ENCODE measurements at places on chromosomes 16 and 17. TPM values are rescaled to one million over a fixed set of nuclear protein-coding genes. Genes with fewer than 3 reads are reported as not detected.
A peak's percentile ranks its signal among the peaks of the same experiment; 100 is the strongest.

GRCh38 chr16:70483426-70483825, 29.0 kb downstream of the FCSK start:
- H3K27me3 ChIP-seq: no peaks in the 10 kb centered on the region
- no peak overlapping the region for H3K4me3 ChIP-seq
- peaks cover 8% of the 10 kb centered on the region for H3K4me1 ChIP-seq
- no peak for DNase-seq
- H3K27ac ChIP-seq: no peak overlapping the region
- H3K36me3 ChIP-seq: no peaks in the 10 kb centered on the region

DNA sequence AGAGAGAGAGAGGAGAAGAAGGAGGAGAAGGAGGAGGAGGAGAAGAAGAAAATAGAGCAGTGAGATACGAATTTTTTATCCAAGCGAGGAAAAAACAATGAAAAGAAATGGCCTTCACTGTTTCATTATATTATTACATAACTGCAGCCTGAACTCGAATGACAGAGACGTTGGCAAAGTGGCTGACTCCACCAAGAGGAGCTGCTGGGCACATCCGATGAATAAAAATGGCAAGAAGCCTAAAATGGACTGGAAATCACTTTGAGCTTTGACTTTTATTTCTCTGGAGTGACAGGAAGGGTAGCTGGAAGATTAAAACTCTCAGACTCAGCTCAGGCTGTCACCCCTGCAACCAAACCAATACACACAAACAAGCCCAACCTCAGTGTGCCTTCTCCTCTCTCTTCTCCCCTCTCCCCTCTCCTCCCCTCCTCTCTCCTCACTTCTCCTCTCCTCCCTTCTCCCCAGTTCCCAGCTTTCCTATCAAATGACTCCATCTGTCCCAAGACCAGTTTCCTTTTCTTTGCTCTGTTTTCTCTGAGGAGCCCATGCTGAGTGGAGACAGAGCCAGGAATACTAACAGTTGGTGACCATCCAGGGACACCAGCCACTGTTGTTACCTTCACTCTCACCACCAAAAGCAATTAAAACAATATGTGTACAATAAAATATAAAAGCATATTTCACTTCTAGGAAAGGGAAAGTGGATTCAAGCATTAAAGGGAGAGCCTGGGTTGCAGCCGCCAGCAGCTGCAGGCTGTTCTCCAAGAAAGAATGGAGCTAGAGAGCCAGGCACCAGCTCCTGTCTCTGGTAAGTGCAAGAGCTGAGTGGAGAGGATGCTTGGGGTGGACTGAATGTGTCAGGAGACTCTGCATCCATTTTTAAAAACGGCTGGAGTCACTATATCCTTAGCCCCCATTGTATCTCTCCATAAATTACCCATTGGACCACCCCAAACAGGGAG, 51.2 kb downstream of the SOX9 start:
- H3K27ac ChIP-seq: no peak overlapping the region
- H3K27me3 ChIP-seq: peaks cover 5% of the 10 kb centered on the region
- H3K36me3 ChIP-seq: no peaks in the 10 kb centered on the region
- H3K4me1 ChIP-seq: no peaks in the 10 kb centered on the region
- no peak for DNase-seq

- no peak for DNase-seq
- no peaks in the 10 kb centered on the region for H3K4me1 ChIP-seq
- no peak overlapping the region for H3K4me3 ChIP-seq
Observed at GRCh38 chr16:25699069-25699468, 7.3 kb downstream of the HS3ST4 start.

Gene CRISPLD2
- 86.6 TPM for total RNA-seq

DNA sequence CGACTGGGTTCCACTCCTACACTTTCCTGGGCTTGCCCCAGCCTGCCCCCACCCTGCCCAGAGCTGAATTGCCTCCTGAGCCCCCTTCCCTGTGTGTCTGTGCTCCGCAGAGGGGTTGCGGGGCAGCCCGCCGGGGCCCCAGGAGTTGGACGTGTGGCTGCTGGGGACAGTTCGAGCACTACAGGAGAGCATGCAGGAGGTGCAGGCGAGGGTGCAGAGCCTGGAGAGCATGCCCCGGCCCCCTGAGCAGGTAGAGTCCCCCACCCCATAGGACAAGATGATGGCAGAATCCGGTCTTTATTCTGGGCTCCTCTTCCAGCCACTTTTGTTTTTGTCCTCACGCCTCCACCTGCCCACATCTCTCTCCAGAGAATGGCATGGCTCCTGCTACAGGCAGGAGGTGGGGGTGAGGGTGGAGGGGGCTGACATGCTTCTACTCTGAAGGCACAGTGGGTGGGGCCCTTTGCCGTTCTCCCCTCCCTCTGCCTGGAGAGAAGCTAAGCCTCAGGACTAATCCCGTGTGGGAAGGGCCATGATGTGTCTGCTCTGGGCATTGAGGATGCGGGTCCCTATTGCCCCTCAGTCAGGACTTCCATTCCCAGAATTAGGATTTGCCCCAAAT, 3.5 kb downstream of the ACBD4 start:
- no peaks in the 10 kb centered on the region for H3K27me3 ChIP-seq
- no peak for DNase-seq
- no peak overlapping the region for H3K4me3 ChIP-seq
- H3K36me3 ChIP-seq: no peaks in the 10 kb centered on the region
- H3K27ac ChIP-seq: no peak overlapping the region

DNA sequence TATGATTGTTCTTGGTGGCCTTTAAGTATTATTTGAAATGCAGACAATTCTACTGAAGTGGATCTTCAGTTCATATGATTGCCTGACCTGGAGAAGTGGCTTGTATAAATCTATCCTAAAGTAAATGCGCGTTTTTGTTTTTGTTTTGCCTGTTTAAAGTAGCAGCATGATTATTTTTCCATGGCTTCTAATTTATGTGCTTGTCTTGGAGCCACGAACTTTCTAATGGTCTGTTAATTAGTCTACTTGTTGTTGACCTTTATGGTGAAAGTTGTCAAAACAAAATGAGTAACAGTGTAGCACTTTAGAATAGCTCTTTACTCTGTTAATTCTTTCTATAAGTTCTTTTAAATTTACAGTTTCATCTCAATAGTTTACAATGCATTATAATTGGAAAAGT, 1.7 kb downstream of the PRKAR1A start:
- no peaks in the 10 kb centered on the region for H3K27me3 ChIP-seq
- no peak for DNase-seq
- H3K4me3 ChIP-seq: peak overlapping the region; percentile 65
- peak overlapping the region; percentile 99 for H3K27ac ChIP-seq

GRCh38 chr17:81939881-81940385, 2.8 kb upstream of the PYCR1 start:
- no peak for DNase-seq
- H3K4me1 ChIP-seq: no peaks in the 10 kb centered on the region
- no peak overlapping the region for H3K27ac ChIP-seq
- H3K4me3 ChIP-seq: no peak overlapping the region
- no peaks in the 10 kb centered on the region for H3K27me3 ChIP-seq

DNA sequence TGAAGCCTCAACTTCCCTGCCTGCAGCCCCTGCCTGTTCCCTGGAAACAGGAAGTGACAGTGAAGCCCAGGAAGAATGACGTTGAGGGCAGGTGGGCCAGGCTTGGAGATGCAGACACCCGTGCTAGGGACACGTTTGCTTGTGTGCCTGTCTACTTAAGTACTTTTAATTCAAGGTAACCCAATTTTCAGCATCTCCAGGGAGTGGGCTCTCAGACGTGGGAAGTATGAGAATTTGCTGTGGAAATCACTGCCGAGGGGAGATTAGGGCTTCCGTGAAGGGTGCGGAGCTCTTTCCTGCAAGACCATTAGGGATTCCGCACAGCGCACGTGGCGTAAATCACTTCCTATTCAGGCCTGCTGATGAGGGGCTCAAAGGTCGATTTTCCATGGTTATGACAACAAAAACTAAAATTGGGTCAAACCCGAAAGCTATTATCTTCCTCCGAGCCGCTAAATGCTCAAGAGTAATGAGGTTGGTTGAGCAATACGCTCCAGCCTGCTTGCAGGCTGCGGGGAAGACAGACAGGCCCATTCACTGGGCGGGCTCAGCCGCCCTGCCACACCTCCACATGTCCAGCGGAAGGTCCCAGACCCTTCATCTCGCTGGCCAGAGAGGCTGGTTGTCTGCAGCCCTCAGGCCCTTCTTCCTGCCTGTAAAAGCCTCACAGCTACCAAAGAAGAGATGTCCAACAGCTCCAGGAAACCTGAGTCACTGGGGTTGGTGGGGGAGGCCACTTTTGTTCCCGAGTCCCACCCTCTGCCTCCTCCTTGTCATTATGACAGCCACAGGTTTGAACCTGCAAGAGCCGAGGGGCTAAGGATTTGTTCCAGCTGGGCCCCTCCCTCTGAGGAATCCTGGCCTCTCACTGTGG, 109.9 kb downstream of the RBFOX3 start:
- no peak overlapping the region for H3K27ac ChIP-seq
- H3K4me3 ChIP-seq: no peak overlapping the region
- no peaks in the 10 kb centered on the region for H3K27me3 ChIP-seq
- H3K4me1 ChIP-seq: no peaks in the 10 kb centered on the region

Gene GNGT2
- total RNA-seq: 4.8 TPM

- no peaks in the 10 kb centered on the region for H3K36me3 ChIP-seq
- no peak for DNase-seq
- no peaks in the 10 kb centered on the region for H3K4me1 ChIP-seq
Observed at GRCh38 chr16:84033251-84034195, 9.1 kb downstream of the SLC38A8 start.

DNA sequence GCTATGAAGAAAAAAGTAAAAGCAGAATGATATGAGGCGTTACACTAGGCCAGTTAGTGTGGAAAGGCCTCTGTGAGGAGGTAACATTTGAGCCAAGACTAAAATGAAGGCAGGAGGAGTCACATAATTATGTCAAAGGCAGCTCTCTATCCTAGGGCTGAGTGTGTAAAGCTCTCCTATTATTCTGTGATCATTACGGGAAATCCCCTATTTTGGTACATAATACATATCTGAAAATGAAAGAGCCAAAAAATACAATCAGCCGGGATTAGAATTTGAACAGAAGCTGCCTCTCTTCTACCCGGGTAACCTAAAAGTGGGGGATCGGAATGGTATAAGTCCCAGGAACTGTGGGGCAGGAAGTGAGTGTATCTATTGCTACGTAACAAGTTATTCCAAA, 27.1 kb downstream of the HEATR3 start:
- peak overlapping the region; percentile 57 for H3K27ac ChIP-seq
- no peaks in the 10 kb centered on the region for H3K4me1 ChIP-seq
- H3K36me3 ChIP-seq: peaks cover 55% of the 10 kb centered on the region
- no peaks in the 10 kb centered on the region for H3K27me3 ChIP-seq

DNA sequence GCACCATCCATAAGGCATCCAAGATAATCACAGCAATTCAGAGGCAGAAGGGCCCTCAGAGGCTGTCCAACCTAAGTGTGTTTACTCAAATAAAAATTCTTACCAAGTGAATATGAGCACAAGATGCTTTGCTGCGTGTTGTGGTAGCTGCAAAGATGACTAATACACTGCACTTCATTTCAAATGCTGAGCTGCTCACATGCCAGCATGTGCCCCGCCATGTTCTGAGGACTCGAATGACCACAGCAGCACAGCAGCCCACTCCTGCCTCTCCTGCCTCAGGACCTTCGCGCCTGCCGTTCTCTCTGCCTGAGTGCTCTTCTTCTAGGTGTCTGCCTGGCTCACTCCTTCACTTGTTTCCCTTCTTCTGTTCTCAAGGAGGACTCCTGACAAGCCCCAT, 19.0 kb downstream of the PIK3R5 start:
- no peaks in the 10 kb centered on the region for H3K36me3 ChIP-seq
- H3K27ac ChIP-seq: no peak overlapping the region
- no peak overlapping the region for H3K4me3 ChIP-seq
- DNase-seq: no peak
- H3K27me3 ChIP-seq: peaks cover 7% of the 10 kb centered on the region

DNA sequence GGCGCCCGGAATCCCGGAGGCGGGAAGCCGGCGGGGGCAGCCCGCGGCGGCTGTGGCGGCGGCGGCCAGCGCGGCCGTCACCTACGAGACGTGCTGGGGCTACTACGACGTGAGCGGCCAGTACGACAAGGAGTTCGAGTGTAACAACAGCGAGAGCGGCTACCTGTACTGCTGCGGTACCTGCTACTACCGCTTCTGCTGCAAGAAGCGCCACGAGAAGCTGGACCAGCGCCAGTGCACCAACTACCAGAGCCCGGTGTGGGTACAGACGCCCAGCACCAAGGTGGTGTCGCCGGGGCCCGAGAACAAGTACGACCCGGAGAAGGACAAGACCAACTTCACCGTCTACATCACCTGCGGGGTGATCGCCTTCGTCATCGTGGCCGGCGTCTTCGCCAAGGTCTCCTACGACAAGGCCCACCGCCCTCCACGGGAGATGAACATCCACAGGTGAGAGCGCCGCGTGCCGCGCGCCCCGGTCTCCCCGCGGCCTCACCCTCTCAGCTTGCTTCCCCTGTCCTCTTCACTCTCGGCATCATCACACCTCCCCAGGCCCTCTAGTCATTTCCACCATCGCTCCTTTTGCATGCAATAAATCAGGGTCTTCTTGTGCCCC, 706 bp downstream of the SHISA6 start:
- no peaks in the 10 kb centered on the region for H3K36me3 ChIP-seq
- H3K27ac ChIP-seq: no peak overlapping the region
- no peaks in the 10 kb centered on the region for H3K4me1 ChIP-seq
- peaks cover 43% of the 10 kb centered on the region for H3K27me3 ChIP-seq
- no peak for DNase-seq

DNA sequence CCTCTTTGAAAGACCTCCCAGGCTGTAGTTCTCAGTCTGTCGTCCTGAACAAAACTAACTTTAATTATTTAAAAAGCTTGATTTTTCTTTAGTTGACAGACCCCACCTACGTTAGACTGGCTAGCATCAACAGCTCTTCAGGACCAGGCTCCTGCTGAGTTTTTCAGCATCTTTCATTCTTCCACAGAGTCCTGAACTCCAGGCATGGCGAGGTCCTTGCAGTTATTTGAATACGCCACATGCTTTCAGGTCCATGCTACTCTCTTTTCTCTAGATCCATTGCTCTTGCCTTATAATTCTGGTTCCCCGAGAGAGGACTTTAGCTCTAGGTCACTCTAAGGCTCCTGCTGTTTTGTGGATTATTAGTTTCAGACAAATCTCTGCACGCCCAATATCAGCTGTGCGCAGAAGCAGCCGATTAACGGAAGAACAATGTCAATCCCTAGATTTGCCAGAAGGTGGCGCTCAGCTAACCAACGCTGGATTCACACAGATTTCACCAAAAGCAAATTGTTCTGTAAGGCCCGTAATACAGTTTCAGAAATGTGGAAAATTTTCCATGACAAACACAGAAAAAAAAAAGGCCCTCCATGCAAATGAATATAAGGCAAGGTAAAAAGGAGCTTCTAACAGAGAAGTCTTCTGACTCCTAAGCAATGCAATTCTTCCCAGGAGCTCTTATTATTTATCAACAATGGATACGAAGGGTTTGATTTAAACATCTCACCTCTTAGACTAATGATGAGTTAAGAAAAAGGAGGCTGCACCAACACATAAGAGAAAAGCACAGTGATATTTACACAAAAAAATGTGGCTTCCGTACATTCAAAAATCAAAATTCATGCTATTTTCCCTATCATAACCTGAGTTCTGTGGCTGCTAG, 33.5 kb upstream of the BCO1 start:
- no peaks in the 10 kb centered on the region for H3K4me1 ChIP-seq
- no peak for DNase-seq
- H3K4me3 ChIP-seq: no peak overlapping the region

GRCh38 chr17:79113699-79114457, 39.3 kb downstream of the ENGASE start:
- H3K27ac ChIP-seq: no peak overlapping the region
- no peak overlapping the region for H3K4me3 ChIP-seq
- no peak for DNase-seq
